ENCODE measurements at places on chromosomes 16 and 17.
A peak's percentile ranks its signal among the peaks of the same experiment; 100 is the strongest.

GRCh38 chr17:82247182-82247823 is 18.5 kb downstream of the SLC16A3 start:
- ATAC-seq, result no peak

GRCh38 chr17:37527249-37527851 is 37.7 kb downstream of the DUSP14 start:
- ATAC-seq, result peak; percentile 95

DNA sequence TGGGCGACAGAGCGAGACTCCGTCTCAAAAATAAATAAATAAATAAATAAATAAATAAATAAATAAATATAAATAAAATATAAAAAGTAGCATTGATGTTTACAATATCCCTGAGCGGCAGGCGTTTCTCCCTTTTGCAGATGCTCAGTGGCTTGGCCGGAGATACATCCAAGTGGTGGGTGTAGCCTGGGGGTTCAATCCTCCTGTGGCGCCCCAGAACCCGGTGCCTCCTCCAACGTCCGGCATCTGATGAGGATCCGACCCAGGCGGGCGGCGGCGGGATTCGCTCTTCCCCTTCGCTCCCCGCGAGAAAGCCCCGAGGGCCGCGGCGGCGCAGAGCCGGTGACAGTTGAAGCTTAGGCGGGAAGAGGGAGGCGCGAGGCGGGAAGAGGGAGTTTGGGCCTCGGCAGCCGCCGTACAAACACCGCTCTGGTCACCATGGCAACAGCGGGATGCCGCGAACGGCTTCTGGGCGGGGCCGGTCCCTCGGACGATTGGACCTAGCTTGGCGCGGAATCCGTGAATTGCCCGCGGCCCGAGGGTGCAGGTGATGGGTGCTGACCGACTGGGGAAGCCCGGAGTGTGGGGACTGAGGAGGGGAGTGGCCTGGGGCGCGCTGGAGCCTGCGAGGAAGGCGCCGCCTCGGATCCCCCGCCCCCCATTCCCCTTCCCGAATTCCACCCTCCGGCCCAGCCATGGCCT is 12.7 kb upstream of the ALDOA start:
- ATAC-seq, result peak; percentile 82

DNA sequence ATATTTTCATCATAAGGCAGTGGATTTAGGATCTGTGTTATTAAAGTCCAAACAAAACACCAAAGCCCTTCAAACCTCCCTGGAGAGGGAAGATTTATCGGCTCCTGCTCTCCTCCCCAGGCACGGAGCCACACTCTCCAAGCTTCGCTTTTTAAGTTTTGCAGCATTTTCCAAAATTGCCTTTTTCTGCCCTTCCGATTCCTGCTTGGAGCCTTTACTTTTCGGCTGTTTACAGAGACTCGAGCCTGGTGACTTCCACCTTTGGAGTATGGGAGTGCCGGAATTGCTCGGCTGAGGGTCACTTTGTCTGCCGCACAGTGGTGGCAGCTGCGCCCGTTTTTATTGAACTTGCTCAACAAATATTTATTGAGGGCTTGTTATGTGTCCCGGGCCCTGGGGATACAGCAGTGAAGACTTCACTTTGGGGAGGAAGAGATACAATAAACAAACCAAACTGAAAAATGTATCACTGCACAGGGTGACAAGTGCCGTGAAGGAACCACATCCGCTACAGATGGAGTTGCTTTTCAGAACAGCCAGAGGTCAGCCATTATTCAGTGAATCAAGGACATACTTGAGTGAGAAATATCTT is 185.5 kb downstream of the NTN1 start:
- no peak for ATAC-seq

DNA sequence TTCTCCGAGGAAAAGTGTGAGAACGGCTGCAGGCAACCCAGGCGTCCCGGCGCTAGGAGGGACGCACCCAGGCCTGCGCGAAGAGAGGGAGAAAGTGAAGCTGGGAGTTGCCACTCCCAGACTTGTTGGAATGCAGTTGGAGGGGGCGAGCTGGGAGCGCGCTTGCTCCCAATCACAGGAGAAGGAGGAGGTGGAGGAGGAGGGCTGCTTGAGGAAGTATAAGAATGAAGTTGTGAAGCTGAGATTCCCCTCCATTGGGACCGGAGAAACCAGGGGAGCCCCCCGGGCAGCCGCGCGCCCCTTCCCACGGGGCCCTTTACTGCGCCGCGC is at the start of gene ERBB2:
Gene ERBB2 (plus strand): TSS at position 247 of the 330 bp plus-strand sequence. CDS start 175 bp downstream, outside the sequence.
- ATAC-seq, result no peak

- ATAC-seq, result no peak
Measured at GRCh38 chr17:10633738-10634379, 23.2 kb downstream of the MYH3 start.

DNA sequence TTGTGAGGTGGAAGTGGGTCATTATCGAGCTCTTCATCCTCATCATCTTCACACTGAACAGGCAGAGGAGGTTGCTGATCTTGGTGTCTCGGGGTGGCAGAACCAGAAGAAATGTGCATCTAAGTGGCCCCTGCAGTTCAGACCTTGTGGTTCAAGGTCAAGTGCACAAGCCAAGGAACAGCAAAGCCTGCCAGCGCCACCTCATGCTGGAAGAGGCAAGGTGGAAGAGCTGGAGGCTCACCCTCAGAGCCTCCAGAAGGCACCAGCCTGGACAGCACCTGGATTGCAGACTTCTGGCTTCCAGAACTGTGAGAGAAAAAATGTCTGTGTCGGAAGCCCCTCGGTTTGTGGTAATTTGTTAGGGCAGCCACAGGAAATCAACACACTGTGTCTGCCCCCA is 32.7 kb downstream of the IFT140 start:
- ATAC-seq, result no peak

DNA sequence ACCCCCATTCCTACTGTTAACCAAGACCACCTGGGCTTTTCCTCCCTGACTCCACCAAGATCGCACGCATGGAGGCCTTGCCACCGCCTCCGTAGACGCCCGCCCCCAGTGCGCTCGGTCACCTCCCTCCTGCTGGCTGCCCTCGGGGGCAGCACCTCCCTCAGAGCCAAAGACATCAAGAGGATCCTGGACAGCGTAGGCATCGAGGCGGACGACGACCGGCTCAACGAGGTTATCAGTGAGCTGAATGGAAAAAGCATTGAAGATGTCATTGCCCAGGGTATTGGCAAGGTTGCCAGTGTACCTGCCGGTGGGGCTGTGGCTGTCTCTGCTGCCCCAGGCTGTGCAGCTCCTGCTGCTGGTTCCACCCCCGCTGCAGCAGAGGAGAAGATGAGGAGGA is 1.2 kb downstream of the EFCAB3 start:
- no peak for ATAC-seq

DNA sequence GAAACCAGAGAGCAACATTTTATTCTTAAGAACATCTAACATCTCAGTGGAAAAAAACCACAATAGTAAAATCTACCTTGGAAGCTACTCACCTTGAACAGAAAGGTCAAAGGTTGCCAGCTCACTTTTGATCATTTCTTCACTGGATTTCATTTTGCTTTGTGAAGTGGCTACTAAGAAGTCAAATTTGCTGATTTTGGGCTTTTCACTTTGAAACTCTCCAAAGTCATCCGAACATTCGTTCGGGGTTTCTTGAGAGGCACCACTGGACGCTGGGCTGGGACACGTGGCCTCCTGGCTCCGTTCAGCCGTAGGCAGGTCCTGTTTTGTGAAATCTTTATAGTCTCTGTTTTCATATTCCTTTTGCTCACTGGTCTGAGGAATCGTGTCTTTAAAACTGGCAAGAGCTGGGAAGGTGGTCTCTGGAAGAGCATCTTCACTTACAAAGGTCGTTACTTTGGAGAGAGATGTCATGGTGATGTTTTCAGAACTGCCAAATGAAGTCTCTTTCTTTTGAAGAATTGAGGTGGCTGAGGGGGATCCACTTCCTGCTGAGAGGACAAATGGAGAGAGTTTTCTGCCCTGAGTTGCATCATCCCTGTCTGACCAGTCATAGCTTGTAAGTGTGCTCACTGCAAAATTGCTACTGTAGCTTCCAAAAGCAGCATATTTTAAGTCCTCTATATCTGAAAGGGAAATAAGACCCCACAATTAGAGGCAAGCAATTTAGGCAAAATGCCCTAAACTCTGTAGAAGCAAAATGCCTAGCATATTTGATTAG is 52.4 kb downstream of the DUSP14 start:
- no peak for ATAC-seq

DNA sequence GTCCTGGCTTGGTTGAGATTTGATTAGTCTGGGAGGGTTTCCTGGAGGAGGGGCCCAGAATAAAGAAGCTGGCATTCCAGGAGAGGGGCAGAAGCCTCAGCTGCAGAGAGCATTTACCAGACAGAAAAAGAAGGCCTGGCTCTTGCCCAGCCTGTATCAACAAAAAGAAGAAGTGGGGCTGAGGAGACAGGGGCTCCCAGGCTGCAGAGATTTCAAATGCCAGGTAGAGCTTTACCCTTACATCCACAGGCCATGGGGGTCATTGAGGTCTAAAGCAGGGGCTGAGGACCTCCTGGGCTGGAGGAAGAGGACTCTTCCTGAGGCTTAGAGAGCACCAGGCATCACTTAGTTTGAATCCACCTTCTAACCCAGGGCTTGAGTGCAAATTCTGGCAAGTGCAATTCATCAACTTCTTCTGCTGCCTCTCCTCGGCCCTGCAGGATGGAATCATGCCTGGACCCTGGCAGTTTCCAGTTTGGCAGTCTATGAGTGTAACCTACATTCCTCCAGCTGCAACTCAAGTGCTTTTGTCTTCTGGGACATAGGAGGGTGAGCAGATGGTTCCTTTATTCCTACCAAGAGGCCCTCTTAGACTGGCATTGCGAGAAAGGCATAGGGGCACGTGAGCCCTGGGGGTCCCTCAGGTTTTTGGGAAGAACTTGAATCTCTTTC is 15.3 kb downstream of the CA7 start:
- ATAC-seq, result peak; percentile 34
